Ascending aorta (tissue), 2 donors: ENCODE measurements at places on chromosomes 5 and 9.

DNA sequence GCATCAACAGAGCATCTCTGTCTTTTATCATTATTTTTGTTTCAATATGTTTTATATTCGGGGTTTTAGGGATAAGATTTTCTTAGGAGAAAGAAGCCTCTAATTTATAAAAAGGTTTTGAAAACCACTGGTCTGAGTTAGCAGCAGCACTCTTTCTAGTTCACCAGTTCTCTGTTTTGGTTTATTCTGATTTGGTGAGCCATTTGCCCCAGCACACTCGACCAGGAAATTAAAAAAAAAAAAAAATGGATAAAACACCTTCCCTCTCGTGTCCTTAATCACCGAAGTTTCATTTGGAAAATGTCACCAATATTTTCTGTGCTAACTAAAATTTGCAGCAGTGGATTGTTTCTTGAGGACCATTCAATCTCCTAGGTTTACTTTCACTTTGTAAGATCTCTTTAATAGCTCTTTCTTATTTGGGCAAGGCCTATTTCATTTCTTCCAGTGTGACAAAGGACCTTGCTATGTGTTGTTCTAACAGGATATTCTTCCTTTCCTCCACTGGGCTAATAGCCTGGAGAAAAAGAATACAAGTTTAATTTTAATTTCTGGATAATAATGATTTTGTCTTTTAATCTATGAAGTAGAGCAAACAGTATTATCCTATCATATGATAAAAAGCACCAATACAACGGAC, 57.8 kb upstream of the ANXA1 start:
- H3K27ac ChIP-seq, result peak overlapping the region; percentile 61
- no peaks in the 10 kb centered on the region for H3K27me3 ChIP-seq
- no peak for DNase-seq
- no peak overlapping the region for H3K4me3 ChIP-seq
- no peaks in the 10 kb centered on the region for H3K4me1 ChIP-seq
- no peaks in the 10 kb centered on the region for H3K36me3 ChIP-seq

- peak overlapping the region; percentile 11 for H3K4me3 ChIP-seq
- no peaks in the 10 kb centered on the region for H3K36me3 ChIP-seq
- no peaks in the 10 kb centered on the region for H3K4me1 ChIP-seq
Observed at GRCh38 chr5:73302797-73303147, 129.8 kb downstream of the TMEM174 start.

- H3K27ac ChIP-seq, result peak overlapping the region; percentile 90
- H3K4me3 ChIP-seq, result no peak overlapping the region
- no peaks in the 10 kb centered on the region for H3K27me3 ChIP-seq
Observed at GRCh38 chr5:150658699-150659265, 2.3 kb upstream of the MYOZ3 start.

- no peaks in the 10 kb centered on the region for H3K36me3 ChIP-seq
- H3K4me1 ChIP-seq, result no peaks in the 10 kb centered on the region
- no peak for DNase-seq
- H3K27ac ChIP-seq, result no peak overlapping the region
- H3K4me3 ChIP-seq, result no peak overlapping the region
Observed at GRCh38 chr9:119175581-119175980, 193.7 kb downstream of the BRINP1 start.

DNA sequence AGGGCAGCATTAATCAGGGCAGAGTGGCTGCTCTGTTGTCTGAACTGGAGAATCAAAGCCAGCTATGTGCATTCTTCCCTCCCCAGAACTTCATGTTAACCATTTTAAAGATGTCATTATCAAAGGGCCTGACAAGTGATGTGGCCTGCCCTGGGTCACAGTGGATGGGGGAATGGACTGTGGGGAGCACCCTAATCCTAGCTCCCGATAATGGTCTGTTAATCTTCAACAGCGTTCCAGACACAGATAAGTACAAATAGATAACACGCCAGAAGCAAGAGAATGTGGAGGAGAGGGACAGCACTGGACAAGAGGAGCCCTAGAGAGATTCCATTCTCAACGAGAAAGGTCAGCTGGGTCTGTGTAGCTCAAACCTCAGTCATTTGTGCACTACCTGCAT, 77.5 kb downstream of the DPYSL3 start:
- H3K27me3 ChIP-seq, result no peaks in the 10 kb centered on the region
- peaks cover 42% of the 10 kb centered on the region for H3K4me1 ChIP-seq
- H3K4me3 ChIP-seq, result no peak overlapping the region
- no peak for DNase-seq
- H3K36me3 ChIP-seq, result no peaks in the 10 kb centered on the region

DNA sequence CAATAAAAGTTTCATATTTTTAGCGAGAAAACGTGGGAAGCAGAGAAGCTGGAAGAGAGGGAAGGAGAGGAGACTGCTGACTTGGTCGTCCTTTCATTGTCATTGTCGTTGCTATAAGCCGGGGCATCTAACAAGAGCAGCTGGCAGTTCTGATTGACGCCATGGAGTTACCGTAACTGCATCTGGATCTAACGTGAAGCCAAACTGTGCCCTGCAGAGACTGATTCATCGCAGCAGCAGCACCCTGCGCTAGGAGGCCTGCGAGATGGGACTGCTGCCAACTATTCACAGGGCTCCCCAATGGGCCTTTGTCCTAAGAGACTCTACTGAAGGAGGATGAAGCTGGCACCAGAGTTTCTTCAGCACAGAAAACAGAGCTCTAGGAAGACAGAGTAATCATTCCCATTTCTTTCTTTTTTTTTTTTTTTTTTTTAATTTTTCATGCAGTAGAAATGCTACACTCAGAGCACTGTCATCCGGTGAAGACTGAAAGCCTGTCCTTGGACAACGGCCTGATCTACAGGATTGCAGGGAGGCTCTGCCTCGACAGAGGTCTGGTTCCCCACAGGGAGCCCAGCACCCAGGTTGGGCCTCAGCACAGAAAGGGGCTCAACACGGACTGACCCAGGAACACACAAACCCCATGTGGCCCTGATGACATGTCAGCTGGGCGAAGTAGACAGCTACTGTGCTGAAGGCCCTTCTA, 47.8 kb downstream of the RETREG1 start:
- H3K4me1 ChIP-seq, result no peaks in the 10 kb centered on the region
- no peak overlapping the region for H3K27ac ChIP-seq
- no peak overlapping the region for H3K4me3 ChIP-seq
- no peaks in the 10 kb centered on the region for H3K36me3 ChIP-seq
- no peak for DNase-seq
- H3K27me3 ChIP-seq, result no peaks in the 10 kb centered on the region

GRCh38 chr5:113119246-113119924, 142.8 kb downstream of the DCP2 start:
- H3K27me3 ChIP-seq, result no peaks in the 10 kb centered on the region
- no peak overlapping the region for H3K4me3 ChIP-seq
- H3K36me3 ChIP-seq, result no peaks in the 10 kb centered on the region
- DNase-seq, result peak; percentile 67
- no peak overlapping the region for H3K27ac ChIP-seq

DNA sequence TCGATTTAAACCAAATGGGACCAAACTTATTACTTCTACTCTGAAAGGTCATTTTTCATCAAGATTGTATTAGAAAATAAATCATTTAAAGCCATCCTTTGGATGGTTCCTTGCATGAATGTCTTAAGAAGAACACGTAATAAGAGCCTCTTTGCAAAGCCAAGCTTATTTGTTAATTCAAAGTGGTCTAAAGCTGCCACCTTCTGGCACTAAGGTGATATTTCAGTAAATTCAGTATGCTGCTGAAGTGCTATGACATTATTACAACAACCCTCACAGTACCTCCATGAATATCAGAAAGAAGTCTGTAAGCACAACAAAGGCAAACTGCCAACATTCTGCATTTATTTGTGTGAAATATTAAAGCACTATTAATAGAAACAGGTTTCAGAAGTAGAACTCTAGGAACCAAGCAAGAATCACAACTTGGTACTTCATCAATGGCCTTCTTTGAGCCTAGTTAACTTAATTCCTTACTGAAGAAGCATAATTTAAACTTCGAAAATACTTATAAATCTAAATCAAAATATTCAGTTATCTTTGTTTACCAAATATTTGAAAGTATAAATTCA, 53.1 kb upstream of the TYRP1 start:
- H3K36me3 ChIP-seq, result no peaks in the 10 kb centered on the region
- no peak for DNase-seq

GRCh38 chr5:37575541-37576489, 196.7 kb downstream of the WDR70 start:
- no peaks in the 10 kb centered on the region for H3K4me1 ChIP-seq
- DNase-seq, result no peak
- no peaks in the 10 kb centered on the region for H3K27me3 ChIP-seq
- no peak overlapping the region for H3K4me3 ChIP-seq
- no peaks in the 10 kb centered on the region for H3K36me3 ChIP-seq

DNA sequence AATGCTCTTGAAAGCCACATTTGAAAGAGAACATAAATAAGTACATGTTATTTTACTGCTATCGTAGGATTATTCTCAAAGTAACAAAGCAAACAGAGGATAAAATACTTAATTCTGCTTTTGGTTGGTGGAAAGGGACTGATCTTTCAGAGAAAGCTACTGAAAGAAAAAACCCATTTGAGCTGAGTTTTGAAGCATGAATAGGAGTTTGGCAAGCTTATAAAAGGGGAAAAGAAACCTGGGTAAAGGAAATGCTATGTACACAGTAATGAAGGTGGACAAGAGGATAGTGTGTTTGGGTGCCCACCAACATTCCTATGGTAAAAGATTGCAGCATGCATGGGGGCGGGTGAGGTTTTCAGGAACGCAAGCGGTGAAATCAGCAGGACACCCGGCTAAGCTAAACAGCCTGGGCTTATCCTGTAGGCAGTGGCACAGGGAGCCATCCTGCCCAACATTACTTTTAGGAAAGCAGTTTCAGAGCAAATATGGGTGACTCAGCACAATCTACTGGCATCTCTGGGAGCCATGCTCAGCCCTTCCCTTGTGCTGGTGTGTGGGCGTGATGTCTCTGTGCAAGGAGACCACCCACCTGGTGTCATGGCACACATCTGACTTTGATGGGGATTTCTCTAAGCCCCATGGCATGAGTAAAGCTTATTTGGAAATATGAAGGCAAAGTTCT, 673.9 kb upstream of the KLF4 start:
- H3K27ac ChIP-seq, result no peak overlapping the region
- no peaks in the 10 kb centered on the region for H3K27me3 ChIP-seq
- H3K4me3 ChIP-seq, result no peak overlapping the region
- no peaks in the 10 kb centered on the region for H3K4me1 ChIP-seq

DNA sequence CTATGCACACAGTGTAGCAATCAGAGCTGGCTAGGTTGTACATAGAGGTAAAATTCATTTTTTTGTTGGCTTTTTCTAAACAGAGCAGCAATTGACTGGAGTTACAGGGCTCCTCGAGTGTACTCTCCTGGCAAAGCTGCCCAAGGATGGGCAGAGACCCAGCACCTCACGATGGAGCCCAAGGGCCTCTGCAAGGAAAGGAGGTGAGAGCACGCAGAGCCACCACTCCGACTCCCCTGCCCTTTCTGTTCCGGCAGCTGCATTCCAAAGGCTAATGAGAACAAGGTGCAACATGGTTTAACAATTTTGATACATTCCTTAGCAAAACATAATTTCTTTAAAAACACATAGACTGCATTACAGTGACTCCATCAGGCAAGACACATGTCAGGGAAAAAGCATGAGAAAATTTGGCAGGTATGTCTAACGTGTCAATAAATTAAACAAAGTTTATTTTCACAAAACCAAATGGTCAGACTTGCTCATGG, 47.5 kb downstream of the SAXO1 start:
- no peak overlapping the region for H3K4me3 ChIP-seq
- no peak for DNase-seq
- H3K27ac ChIP-seq, result no peak overlapping the region
- no peaks in the 10 kb centered on the region for H3K4me1 ChIP-seq

DNA sequence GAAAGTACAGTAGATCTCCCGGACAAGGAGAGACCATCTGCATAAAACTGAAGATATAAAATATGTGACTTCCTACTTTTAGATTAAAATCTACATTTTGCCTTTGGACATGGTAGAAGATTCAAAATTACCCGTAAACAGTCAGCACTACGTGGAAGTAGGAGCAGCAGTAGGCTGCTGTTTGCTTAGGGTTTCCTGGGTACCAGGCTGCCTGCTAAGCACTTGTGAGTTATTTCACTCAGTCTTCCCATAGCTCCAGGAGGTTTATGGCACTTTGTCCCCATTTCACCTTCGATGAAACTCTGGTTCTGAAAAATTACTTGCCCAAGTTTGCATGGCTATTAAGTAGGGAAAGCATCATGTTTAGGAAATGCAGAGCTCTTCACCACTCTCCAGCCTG, 92.6 kb downstream of the STK32A start:
- H3K36me3 ChIP-seq, result no peaks in the 10 kb centered on the region
- H3K27me3 ChIP-seq, result no peaks in the 10 kb centered on the region
- no peak for DNase-seq
- no peaks in the 10 kb centered on the region for H3K4me1 ChIP-seq
- no peak overlapping the region for H3K4me3 ChIP-seq
- no peak overlapping the region for H3K27ac ChIP-seq

- H3K4me3 ChIP-seq, result no peak overlapping the region
- H3K27ac ChIP-seq, result no peak overlapping the region
- no peaks in the 10 kb centered on the region for H3K27me3 ChIP-seq
- H3K36me3 ChIP-seq, result no peaks in the 10 kb centered on the region
- DNase-seq, result no peak
- peaks cover 4% of the 10 kb centered on the region for H3K4me1 ChIP-seq
Observed at GRCh38 chr5:84299959-84300358, 84.7 kb downstream of the EDIL3 start.

GRCh38 chr9:23309800-23310199, 516.2 kb downstream of the ELAVL2 start:
- no peak for DNase-seq
- H3K4me1 ChIP-seq, result no peaks in the 10 kb centered on the region
- no peaks in the 10 kb centered on the region for H3K36me3 ChIP-seq
- H3K27me3 ChIP-seq, result no peaks in the 10 kb centered on the region
- H3K27ac ChIP-seq, result no peak overlapping the region

DNA sequence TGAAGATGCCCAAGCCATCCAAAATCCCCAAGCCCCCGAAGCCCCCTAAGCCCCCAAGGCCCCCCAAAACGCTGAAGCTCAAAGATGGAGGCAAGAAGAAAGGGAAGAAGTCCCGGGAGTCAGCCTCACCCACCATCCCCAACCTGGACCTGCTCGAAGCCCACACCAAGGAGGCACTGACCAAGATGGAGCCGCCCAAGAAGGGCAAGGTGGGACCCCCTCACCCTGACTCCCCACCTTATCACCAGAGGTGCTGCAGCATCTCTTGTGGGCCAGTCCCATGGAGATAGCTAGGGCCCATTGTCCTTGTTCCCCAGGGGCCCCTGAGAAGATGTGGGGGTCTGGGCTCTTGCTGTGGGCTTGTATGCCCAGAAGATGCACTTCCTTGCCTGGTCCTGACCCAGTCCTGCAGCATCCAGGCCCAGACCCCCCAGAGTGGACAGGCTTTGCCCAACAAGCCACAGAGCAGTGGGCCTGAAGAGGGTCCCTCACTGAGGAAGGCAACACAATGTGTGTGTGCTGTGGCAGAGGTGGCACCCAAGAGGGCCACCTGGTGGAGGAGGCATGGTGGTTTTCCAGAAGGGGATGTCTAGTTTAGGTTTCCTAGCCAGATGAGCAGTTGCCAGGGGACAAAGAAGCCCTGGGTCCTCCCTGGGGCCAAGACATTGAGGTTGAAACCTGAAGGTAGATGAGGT, 84.1 kb downstream of the PHF2 start:
- no peak overlapping the region for H3K27ac ChIP-seq
- H3K27me3 ChIP-seq, result no peaks in the 10 kb centered on the region
- H3K4me1 ChIP-seq, result no peaks in the 10 kb centered on the region
